ENCODE measurements at places on chromosomes 2 and 18.

GRCh38 chr2:195574312-195574711 lies 82.7 kb upstream of the SLC39A10 start:
- no peak for DNase-seq

DNA sequence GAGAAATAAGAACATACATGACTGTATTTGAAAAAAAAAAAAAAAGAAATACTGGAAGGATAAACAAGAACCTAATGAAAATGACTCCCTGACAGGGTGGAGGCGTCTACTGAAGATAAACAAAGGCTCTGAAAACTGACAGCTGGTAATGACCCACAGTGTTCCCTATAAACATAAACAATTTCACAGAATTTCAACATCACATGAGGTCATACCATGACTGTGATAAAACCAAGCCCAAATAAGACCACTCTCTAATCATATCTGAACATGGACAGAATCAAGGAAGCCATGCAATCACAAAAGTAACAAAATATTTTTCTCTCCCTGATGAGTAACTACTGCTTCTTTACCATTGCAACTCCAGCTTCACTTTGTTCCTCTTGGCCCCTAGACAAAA lies 159.3 kb downstream of the FAM124B start:
- DNase-seq = no peak

GRCh38 chr2:37330681-37331080 lies 6.0 kb upstream of the PRKD3 start:
- DNase-seq = no peak

DNA sequence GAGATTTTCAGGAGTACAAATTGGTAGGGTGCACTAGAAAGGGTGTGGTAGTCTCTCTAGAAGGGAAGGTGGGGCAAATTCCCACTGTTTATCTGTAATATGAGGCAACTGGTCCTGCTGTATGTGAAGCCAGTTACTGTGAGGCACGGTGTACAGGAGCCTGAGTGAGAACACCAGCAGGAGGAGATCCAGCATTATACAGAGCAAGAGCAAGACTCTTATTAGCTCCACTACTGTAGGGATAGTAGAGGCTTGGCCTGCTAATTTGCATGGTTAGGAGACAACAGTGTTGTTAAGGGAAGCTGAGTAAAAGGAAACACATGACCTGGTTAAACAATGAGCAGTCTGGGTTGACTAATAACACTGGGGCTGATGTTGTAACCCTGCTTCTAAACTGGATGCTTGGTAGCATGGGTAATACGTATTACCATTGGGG lies 76.3 kb upstream of the WDSUB1 start:
- no peak for DNase-seq

- DNase-seq = no peak
Measured at GRCh38 chr2:195805283-195805976, 148.4 kb downstream of the SLC39A10 start.

DNA sequence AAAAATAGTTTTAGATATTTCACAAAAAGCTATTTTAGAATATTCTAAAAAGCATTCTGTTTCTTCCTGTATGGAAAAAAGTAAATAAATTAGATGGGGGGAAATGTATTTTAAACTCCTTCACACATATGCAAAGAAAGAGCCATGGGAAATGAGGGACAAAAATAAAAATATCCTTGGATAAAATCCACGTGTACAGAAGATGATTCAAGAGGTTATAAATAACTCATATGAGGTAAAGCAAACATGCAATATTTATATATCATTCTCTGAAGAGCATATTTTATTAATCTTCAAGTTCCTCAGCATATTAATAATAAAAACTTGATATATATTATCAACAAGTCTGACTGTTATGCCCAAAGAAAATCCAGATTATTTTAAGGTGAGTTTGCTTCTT lies 8.8 kb upstream of the GFPT1 start:
- no peak for DNase-seq

DNA sequence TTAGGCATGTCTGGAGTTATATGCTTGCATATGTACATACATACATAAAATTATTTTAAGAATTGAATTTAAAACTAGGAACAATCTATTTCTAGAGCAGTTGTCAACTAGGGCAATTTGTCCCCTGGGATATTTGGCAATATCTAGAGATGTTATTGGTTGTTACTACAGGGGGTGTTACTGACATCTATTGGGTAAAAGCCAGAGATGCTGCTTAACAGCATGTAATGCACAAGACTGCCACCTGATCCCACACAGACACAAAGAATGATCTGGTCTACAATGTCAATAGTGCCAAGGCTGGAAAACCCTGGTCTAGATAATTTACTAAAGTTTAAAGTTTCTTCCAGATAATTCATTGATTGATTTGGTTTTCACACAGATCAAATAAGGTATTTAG lies 185.3 kb downstream of the NYAP2 start:
- no peak for DNase-seq

- no peak for DNase-seq
Measured at GRCh38 chr2:1169291-1169949, 218.8 kb downstream of the SNTG2 start.

DNA sequence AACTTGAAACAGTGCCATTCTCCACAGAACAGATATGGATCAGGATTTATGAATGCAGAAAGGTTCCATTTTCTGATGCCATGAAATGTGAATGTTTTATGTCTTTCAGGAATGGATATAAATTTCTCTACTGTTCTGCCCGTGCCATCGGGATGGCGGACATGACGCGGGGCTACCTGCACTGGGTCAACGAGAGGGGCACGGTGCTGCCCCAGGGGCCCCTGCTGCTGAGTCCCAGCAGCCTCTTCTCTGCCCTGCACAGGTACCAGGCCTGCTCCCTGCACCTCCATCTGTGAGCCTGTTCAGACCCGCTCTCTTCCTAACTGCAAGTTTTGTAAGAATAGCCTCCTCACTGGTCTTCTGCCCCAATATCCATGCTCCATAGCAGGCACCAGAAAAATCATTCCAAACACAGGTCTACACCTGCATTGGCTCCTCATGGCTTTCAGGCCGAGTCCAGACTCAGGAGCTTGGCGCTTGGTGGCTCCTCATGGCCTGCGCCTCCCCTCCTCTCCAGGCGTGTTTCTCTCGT lies 68.6 kb downstream of the LPIN1 start:
- DNase-seq = no peak

DNA sequence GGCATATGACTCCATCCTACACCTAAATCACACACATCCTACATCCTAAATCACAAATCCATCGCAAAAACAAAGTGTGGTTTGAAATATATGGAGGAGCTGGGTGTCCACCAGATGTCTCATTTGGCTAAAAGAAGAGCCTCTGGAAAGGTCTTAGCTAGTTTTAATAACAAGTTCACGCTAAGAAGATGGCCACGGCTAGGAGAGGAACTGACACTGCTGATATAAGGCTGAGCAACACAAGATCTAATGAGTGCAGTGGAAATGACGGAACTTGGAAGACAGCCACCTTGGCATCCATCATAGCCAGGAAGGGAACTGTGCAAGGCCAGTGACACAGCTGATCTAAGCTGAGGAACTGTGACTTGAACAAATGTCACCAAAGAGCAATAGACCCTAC lies 60.0 kb upstream of the AGAP1 start:
- no peak for DNase-seq

- no peak for DNase-seq
Measured at GRCh38 chr2:85291425-85292023, 36.3 kb downstream of the TGOLN2 start.

DNA sequence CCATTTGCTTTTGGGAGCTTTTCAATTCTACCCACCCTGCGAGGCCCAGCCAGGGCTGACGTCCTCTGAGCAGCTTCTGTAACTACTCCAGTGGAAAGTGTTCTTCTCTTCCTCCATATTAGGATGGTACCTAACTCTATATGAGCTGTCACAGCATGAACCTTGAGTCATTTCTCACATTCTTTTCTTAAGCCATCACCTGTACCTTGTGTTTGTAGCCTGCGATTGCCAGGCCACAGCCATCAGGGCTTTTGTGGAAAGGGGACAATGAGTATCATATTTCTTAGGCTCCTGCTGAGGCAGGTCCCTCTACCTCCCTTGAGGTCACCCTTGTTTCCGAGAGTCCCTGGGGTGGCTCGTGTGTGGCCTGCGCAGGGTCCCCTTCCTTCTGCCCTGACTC lies 144.5 kb upstream of the DLX2 start:
- DNase-seq = no peak

DNA sequence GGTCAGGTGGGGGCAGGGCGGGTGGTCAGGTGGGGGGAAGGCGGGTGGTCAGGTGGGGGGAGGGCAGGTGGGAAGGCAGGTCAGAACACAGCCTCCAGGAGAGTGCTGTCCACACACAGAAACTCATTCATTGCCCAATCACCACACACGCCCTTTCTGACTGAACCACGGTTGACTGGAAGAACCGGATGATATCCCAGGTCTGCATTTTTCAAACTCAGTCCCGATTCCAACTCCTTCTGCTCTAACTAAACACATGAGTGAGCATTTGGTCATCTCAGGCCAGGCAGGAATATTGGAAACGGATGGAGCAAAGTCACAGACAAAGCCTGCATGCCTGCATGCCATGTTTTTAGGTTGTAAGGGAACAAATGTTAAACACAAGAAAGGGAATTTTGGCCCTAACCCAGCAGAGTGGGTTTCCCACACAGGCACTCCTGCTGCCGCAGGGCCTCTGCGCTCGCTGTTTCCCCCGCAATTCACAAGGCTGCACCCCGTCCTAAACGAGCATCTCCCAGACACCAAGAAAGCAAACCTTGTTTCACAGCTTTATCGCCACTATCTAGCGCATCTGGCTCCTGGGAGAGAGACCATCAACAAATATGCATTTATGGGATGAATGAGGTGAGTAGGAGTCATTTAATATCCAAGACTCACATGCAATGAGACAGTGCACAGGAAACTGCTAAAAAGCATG lies 100.1 kb downstream of the ZNF516 start:
- DNase-seq = no peak

DNA sequence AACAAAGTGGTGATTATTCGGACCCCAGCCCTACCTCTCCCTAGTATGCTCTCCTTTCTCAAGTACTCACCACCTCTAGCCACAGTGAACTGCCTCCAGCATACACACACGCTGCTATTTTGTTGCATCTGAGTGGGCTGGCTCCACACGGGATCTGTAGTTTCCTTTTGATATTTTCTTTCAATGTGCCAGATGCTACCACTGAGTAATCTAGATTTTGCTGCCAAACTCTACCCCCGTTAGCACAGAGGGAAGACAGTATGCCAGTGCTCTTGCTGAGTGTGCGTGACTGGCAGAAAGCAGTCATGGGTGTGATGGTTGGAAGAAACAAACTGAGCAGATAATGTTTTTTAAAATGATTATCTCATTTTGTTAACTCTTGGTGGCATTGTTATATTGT lies 11.6 kb downstream of the CFLAR start:
- no peak for DNase-seq

DNA sequence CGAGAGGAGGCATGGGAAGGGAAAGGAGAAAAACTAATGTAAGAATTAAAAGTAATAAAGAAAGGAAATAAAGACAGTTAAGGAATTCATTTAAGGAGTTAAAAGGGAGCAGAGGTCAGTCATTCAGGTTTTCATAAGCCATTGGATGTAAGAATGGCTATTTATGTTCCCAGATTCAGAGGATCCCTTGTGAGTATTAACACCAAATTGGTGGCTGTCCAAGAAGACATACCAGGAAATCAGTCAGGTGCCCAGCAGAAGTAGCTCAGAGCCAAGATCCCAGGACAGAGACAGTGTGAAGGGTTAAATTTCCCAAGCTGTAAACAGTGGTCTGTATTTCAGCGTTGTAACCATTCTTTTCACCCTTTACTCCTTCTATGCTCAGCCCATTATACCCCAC lies 550.4 kb downstream of the BCL11A start:
- DNase-seq = no peak

- DNase-seq = no peak
Measured at GRCh38 chr2:8547284-8548064, 134.4 kb upstream of the ID2 start.

- DNase-seq = peak; percentile 86
Measured at GRCh38 chr2:41840702-41841551, 206.9 kb upstream of the PKDCC start.

- no peak for DNase-seq
Measured at GRCh38 chr2:149884871-149885270, 297.3 kb upstream of the MMADHC start.

DNA sequence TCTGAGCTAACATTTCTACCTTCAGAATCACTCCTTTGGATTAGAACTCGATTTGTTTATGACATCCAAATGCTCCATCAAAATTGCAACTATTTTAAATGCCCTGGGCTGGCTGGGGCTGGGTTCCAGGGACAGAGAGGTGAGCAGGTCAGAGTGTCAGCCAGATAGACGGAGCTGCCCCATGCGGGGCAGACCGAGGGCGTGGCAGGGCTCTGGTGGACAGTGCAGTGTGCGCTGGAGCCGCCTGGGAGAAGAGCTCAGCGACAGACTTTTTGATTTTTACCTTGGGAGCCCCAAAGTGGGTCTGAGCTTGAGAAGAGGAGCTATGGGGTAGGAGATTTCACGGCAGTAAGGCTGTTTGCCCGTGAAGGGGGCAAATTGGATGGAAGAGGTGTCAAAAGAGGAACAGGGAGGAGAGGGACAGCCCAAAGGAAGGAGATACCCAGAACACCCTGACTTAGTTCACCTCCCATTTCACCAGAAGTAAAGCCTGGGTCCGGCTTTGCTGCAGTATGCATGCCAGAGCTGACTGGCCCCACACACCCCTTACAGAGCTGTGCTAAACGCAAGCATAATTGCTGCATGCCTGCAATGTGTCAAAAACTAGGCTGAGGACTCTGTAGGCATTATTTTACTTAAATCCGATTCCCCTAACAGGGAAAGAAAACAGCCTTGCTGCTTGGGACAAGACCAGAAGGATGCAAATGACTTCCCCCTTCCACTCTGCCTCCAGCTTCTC lies 33.7 kb downstream of the EN1 start:
- DNase-seq = no peak

GRCh38 chr2:75560022-75560767 lies 544 bp downstream of the EVA1A start:
- DNase-seq = no peak

DNA sequence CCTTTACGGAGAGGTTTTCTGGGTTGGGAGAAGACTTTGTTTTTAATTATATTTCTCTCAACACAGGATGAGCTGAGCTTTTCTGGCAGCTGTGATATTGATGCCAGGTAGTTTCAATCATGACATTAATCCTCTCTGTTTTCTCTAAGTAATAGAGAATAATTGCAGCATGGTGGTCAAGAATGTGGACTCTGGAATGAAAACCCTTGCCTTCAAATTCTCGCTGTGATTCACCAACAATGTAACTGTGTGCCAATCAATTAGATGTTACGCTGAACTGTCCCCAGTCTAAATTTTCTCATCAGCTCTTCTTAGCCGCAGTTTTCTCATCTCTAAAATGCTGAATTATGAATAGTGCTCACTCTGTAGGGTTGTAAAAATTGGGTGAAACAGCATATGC lies 31.6 kb upstream of the PPM1B start:
- no peak for DNase-seq

GRCh38 chr2:213010106-213010779 lies 141.2 kb downstream of the IKZF2 start:
- no peak for DNase-seq

DNA sequence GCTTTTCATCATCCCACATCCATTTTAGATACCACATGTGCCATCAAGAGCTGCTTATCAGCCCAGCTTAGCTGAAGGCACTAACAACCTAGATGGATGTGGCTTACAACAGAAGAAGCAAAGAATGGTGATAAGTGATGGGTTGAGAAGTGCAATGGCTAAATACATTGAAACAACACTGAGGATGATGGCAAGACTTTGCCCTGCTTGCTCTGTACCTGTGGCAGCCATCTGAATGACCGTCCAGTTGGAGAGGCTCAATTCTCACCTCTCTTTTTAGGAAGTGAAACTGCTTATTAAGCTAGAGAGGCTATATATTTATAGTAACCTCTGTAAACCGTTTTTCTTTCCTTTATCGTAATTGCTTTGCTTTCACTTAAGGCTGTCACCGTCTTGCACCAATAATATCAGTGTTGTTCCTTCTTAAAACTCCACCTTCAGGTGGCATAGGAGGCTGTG lies 5.7 kb downstream of the GPATCH11 start:
- no peak for DNase-seq

Measured in KG1 (cell line).